Kidney (tissue), 22 donors: ENCODE measurements at places on chromosomes 7 and 10. TPM values are rescaled to one million over a fixed set of nuclear protein-coding genes. Genes with fewer than 3 reads are reported as not detected.

- H3K36me3 ChIP-seq, result no peaks in the 10 kb centered on the region
- no peaks in the 10 kb centered on the region for H3K27me3 ChIP-seq
- H3K27ac ChIP-seq, result no peak overlapping the region
- no peak for DNase-seq
Observed at GRCh38 chr10:112335111-112335867, 38.6 kb upstream of the ACSL5 start.

GPR37 gene
- 4.4 TPM for total RNA-seq

DNA sequence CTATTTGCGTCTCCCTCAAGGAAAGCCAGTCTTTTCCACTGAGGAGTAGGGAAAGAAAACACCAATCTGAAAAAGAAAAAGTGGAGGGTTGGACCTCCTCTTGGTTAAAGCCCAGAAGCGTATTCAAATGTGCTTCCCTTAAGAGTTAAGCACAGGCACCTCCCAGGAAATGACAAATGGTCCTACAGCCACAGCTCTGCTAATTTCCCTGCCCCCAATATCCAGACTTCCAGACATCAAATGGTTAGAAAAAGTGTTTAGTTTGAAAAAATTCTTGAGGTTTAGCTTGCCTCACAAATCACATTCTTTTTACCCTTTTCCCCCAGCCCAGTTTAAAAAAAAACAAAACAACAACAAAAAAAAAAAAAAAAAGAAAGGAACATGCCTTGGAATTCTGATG, 19.0 kb upstream of the COL1A2 start:
- H3K36me3 ChIP-seq, result no peaks in the 10 kb centered on the region
- no peaks in the 10 kb centered on the region for H3K27me3 ChIP-seq
- peaks cover 6% of the 10 kb centered on the region for H3K4me1 ChIP-seq
- peak; percentile 96 for DNase-seq

- no peaks in the 10 kb centered on the region for H3K27me3 ChIP-seq
- no peak for DNase-seq
- H3K36me3 ChIP-seq, result no peaks in the 10 kb centered on the region
- H3K27ac ChIP-seq, result no peak overlapping the region
Observed at GRCh38 chr10:105025092-105025491, 384.0 kb downstream of the SORCS3 start.

GRCh38 chr7:48144291-48144768, 26.9 kb upstream of the ABCA13 start:
- no peak overlapping the region for H3K27ac ChIP-seq
- H3K36me3 ChIP-seq, result no peaks in the 10 kb centered on the region
- H3K4me1 ChIP-seq, result peaks cover 5% of the 10 kb centered on the region

DNA sequence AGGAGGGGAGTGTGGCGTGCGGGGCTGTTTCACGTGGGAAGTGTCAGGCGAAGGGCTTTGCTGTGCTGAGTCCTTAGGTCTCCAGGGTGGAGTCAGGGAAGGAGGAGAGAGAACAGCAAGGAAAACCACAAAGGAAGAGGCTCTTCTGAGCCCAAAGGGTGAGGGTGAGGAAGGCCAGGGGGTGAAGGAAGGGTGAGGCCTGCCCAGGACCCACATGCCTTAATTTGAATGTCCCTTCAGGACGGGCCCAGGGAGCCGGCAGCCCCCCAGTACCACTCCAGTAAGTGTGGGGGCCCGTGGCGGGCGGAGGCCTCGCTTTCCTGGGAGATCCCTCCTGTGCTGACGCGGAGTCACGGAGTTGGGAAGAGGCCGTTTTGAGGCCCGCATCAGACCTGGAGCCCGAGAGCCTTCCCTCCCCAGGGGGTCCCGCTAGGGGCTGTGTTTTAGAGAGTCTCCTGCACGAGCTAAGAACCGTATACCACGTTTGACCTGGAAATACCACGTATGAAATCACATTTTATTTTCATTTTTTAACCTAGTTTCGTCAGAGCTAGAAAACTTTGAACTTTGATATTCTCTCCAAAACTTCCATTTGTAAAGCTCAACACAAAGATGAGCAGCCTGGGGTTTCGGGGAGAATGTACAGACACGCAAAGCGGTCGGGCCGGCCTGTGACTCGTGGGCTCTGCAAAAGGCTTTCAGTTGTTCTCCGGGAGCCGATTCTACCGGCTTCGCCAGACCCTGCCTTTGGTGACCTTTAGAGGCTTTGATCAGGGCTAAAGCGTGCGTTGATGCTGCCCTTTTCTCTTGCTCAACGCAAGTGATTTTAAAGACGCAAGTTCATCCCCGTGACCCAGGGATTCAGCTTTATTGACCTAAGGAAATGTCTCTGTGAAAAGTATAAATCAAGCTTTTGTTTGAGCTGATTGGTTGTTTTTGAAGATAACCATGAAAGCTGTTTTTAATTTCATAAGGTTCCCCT, 23.6 kb upstream of the TTYH3 start:
- no peak overlapping the region for H3K4me3 ChIP-seq
- peak; percentile 75 for DNase-seq
- peaks cover 5% of the 10 kb centered on the region for H3K36me3 ChIP-seq
- H3K4me1 ChIP-seq, result no peaks in the 10 kb centered on the region

DNA sequence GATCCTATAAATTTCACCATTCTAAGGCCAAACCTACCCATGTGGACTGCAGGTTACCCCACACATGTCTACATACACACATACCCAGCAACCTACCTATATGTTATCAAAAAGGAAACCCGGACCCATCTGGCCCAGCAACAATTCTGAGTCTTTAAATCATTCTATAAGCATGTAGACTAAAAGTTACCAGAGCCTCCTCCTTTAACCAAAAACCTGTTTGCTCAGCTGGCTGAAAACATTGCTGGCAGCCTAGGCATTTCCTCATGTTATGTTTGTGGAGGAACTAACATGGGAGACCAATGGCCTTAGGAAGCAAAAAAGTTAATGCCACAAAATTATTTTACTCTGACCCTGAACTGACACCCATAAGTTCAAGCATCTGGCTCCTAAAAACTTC, 5.3 kb upstream of the ADCK2 start:
- no peak for DNase-seq
- no peak overlapping the region for H3K27ac ChIP-seq
- no peaks in the 10 kb centered on the region for H3K4me1 ChIP-seq
- H3K4me3 ChIP-seq, result no peak overlapping the region
- H3K36me3 ChIP-seq, result no peaks in the 10 kb centered on the region

GRCh38 chr7:46694058-46694457, 773.0 kb upstream of the IGFBP3 start:
- H3K36me3 ChIP-seq, result no peaks in the 10 kb centered on the region
- H3K27me3 ChIP-seq, result no peaks in the 10 kb centered on the region
- no peak overlapping the region for H3K27ac ChIP-seq
- H3K4me3 ChIP-seq, result no peak overlapping the region
- no peak for DNase-seq
- H3K4me1 ChIP-seq, result no peaks in the 10 kb centered on the region

DNA sequence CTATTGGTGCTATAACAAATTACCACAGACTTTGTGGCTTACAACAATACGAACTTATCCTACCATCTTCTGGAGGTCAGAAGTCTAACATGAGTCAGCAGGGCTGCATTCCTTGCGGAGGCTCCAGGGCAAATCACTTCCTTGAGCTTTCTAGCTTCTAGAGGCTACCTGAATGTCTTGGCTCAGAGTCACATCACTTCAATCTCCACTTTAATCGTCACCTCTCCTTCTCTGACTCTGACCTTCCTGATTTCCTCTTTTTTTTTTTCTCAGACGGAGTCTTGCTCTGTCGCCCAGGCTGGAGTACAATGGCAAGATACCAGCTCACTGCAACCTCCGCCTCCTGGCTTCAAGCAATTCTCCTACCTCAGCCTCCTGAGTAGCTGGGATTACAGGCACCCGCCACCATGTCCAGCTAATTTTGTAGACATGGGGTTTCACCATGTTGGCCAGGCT, 44.6 kb upstream of the ANAPC16 start:
- no peak overlapping the region for H3K4me3 ChIP-seq
- no peak for DNase-seq
- H3K27me3 ChIP-seq, result no peaks in the 10 kb centered on the region
- no peaks in the 10 kb centered on the region for H3K4me1 ChIP-seq
- H3K36me3 ChIP-seq, result no peaks in the 10 kb centered on the region
- H3K27ac ChIP-seq, result peak overlapping the region; percentile 13

GDF10 gene
- total RNA-seq, result 1.1 TPM

LAMB1 gene
- total RNA-seq, result 312 TPM

TLL2 gene
- total RNA-seq, result 0.98 TPM

DNA sequence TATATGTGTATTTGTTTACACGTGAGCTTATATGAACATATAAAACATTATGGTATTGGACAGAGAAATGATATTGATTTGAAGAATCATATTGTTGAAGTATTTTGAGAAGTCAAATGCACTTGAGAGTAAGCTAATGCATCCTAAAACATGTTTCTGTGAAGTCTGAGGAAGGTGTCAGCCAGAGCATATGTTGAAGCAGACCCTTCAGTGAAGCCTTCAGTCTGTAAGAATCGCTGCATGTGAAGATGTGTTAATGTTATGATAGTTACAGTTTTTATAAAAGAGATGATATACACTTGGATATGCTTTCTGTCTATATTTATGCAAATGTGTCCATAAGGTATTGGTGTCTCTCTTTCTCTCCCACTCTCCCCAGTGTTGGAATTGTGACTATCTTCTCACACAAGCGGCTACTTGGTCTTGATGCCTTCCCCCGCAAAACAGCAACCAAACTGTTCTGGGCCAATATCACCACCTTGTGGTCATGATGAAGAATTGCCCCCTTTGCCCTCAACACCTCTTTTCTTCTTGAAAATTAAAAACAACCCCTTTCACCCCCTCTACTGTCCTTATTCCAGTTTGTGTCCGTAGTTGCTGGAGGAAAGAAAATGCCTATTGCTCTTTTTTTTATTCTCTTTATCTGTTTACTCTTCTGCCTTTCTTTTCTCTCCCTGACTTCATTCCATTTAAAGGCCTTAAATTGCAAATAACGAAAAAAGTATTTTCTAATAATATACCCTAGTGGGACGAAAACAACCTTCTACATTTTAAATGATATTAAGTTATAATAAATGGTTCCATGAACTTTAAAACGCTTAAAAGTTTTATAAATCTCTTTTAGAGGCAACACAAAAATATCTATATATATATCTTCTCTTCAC, 64.9 kb downstream of the IKZF1 start:
- H3K36me3 ChIP-seq, result no peaks in the 10 kb centered on the region
- H3K27me3 ChIP-seq, result no peaks in the 10 kb centered on the region
- no peaks in the 10 kb centered on the region for H3K4me1 ChIP-seq
- H3K4me3 ChIP-seq, result no peak overlapping the region
- no peak overlapping the region for H3K27ac ChIP-seq
- no peak for DNase-seq

GRCh38 chr7:26670290-26670689, 194.1 kb downstream of the SKAP2 start:
- DNase-seq, result no peak
- no peaks in the 10 kb centered on the region for H3K27me3 ChIP-seq
- H3K4me1 ChIP-seq, result no peaks in the 10 kb centered on the region
- no peaks in the 10 kb centered on the region for H3K36me3 ChIP-seq
- no peak overlapping the region for H3K27ac ChIP-seq

GRCh38 chr7:10706875-10707493, 266.7 kb upstream of the PHF14 start:
- no peak for DNase-seq
- H3K27ac ChIP-seq, result no peak overlapping the region
- no peak overlapping the region for H3K4me3 ChIP-seq
- H3K27me3 ChIP-seq, result no peaks in the 10 kb centered on the region
- no peaks in the 10 kb centered on the region for H3K36me3 ChIP-seq
- H3K4me1 ChIP-seq, result no peaks in the 10 kb centered on the region

GRCh38 chr10:44261710-44262455, 123.0 kb downstream of the CXCL12 start:
- no peak overlapping the region for H3K4me3 ChIP-seq
- no peaks in the 10 kb centered on the region for H3K27me3 ChIP-seq
- peaks cover 2% of the 10 kb centered on the region for H3K4me1 ChIP-seq
- H3K36me3 ChIP-seq, result no peaks in the 10 kb centered on the region

SEMA3E gene
- 1.1 TPM for total RNA-seq

HTRA1 gene
- total RNA-seq, result 86.0 TPM
